ENCODE measurements at places on chromosomes 5 and 9.

DNA sequence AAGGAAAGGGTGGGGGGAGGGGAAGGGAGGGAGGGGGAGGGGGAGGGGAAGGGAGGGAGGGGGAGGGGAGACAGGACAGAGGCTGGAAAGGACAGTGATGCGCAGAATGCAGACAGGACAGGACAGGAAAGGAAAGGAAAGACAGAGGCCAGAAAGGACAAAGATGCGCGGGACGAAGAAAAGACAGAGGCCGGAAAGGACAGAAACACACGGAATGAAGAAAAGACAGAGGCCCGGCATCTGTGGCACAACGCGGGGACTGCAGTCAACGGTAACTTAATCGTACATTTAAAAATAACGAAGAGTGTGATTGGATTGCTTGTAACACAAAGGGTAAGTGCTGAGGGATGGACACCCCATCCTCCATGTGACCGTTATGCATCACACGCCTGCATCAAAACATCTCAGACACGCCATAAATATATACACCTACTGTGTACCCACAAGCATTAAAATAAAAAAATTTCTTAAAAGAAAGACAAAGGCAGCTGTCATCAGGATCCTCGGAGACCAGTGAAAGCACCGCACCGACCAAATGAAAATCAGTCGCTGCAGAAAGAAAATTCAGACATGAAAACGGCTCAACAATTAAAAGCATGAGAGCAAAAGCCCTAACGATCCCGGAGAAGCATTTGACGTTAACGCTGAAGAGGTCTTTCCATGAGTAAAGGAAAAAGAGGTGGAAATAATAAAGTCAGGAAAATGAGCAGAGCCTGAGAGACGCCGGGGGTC is 52.9 kb upstream of the EXOC3 start:
- DNase-seq: no peak

- DNase-seq: no peak
Observed at GRCh38 chr5:148394587-148395019, 10.8 kb downstream of the FBXO38 start.

- no peak for DNase-seq
Observed at GRCh38 chr5:6750951-6751685, 37.9 kb downstream of the TENT4A start.

DNA sequence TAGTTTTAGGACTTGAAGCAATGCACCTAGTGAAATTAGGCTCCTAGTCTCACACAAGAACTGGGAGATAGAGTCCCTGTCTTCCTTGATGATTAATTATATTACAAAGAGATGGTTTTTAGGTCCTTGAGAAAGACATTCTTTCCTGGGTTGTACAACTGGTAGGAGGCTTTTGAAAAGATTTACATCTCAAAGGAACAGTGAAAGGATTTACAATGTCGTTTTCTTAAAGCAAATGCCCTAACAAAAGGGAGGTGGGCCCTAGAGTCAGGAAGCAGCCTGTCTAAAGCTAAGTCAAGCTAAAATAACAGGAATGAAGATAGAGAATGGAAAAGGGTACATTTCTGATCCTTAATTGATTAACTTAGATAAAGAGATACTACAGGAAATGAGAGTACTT is 102.2 kb upstream of the IL7R start:
- no peak for DNase-seq

- no peak for DNase-seq
Observed at GRCh38 chr5:87912419-87912818, 356.2 kb downstream of the TMEM161B start.

- DNase-seq: no peak
Observed at GRCh38 chr9:97647996-97648395, 14.4 kb downstream of the NCBP1 start.

- no peak for DNase-seq
Observed at GRCh38 chr9:20997503-20998076, 33.9 kb downstream of the HACD4 start.

DNA sequence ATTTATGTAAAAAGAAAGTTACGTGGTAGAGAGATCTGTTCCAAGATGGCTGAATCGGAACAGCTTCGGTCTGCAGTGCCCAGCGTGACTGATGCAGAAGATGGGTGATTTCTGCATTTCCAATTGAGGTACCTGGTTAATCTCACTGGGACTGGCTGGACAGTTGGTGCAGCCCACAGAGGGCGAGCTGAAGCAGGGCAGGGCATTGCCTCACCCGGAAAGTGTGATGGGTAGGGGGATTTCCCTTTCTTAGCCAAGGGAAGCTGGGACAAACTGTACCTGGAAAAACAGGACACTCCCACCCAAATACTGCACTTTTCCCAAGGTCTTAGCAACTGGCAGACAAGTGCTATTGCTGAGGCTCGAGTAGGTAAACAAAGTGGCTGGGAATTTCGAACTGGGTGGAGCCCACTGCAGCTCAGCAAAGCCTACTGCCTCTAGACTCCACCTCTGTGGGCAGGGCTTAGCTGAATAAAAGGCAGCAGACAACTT is 13.1 kb upstream of the HSD17B4 start:
- peak; percentile 47 for DNase-seq

DNA sequence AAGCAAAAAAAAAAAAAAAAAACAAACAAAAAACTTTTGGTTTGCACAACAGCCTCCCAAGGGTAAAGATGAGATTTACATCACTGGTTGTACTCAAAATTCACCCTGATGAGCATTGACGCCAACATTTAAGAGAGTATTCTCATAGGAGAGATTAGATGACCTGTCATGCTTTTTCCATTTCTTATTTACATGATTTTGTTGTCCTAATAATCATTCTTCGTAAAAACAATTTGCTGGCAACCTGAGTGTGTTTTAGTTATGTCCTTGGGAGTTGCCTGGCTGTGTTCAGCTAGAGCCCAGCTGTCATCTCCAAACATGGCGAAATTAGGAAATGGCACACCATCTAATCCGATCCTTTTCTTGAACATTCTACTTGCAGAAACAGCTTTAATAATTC is 186.4 kb upstream of the MRPS30 start:
- no peak for DNase-seq

DNA sequence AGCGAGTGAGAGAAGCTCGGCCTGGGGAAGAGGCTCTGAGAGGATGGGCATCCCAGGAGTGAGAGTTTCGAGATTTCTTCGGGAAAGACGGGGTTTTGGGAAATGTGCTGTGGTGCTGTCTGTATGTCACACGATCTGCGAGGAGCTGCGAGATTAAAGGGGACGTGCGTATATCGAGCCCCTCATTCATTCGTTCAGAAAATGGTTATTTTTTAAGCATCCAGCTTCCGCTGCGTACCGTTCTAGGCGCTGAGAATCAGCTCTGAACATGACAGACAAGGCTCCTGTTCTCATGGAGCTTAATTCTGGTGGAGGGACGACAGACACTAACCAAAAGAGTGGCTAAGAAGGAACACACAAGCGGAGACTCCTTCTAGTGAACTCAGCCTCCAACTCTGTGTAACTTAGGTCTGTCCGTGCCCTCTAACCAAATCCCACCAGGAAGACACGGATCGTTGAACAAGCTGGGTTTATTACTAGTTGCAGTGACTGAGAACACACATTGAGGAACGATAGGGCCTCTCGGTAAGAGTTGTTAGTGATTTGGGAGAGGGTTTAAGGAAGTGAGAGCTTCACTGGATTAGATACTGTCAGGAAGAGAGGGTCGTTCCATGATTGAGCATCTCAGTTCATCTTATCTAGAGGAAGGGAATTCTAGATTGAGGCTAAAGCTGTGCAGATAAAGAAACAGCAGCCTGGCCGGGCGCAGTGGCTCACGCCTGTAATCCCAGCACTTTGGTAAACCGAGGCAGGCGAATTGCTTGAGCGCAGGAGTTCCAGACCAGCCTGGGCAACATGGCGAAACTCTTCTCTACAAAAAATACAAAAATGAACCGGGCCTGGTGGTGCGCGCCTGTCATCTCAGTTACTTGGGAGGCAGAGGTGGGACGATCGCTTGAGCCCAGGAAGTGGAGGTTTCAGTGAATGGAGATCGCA is 1.0 kb upstream of the FBXW11 start:
- no peak for DNase-seq

DNA sequence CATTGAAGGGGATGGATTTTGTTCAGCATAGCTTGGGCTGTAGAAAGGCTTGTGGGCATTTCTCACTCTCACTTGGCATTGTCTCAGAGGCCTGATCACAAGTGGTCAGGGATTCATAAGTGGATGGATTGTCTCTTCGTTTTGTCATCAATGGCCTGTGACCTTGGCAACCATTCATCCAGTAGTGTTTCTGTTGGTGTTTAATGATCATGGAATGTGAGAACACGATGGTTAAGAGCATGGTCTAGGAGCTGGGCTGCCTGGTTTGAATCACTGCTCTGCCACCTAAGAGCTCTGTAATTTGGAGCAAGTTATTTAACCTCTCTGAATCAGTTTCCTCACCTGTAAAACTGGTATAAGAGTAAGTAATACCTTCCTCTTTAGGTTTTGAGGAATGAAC is 430.1 kb upstream of the MEF2C start:
- DNase-seq: peak; percentile 60

- no peak for DNase-seq
Observed at GRCh38 chr5:81216152-81216551, 17.0 kb upstream of the CKMT2 start.

DNA sequence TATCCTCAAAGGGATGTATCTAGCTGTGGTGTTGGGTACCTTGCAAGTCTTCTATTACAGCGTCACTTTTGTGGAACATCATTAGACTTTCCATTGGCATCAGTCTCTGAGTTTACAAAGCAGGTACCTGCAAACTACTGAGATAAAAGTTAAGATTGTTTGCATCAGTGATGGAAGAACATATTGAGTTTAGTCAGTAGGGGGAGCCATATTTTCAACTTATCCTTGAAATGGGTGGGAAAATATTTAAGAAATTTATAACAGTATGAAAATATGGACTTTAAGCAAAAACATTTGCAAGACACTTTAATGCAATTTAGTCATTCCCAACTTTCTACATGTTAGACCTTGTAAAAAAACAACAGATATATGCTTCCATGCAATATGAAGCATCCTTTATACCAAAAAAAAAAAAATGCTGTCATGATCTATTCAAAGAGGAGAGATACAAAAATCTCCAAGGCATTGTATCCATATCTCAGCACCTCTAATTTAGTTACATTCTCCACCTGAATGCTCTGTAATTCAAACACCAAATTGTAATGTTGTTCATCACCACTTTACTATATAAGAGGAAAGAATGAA is 98.6 kb upstream of the ADAMTS19 start:
- no peak for DNase-seq

Data from NCI-H226 (cell line).